Subcutaneous adipose tissue (tissue), 4 donors: ENCODE measurements at places on chromosomes 1 and 21. TPM values are rescaled to one million over a fixed set of nuclear protein-coding genes. Genes with fewer than 3 reads are reported as not detected.

The ZNF684 gene
- total RNA-seq = 8.2 TPM

The LYSMD1 gene
- total RNA-seq = 15.0 TPM

The CR1L gene
- total RNA-seq = not detected

The RAVER2 gene
- 6.4 TPM for total RNA-seq

The CFAP45 gene
- total RNA-seq = 1.3 TPM

The ZFP69 gene
- total RNA-seq = 1.7 TPM

The MATN1 gene
- not detected for total RNA-seq

The OVAAL gene
- not detected for total RNA-seq

The CAPN8 gene
- not detected for total RNA-seq

The BCL2L15 gene
- 0.17 TPM for total RNA-seq

The KRTAP7-1 gene
- total RNA-seq = not detected

The FAM3B gene
- 2.4 TPM for total RNA-seq

The LCE2B gene
- not detected for total RNA-seq

The NBPF4 gene
- not detected for total RNA-seq

The NBPF1 gene
- 20.7 TPM for total RNA-seq

The BGLAP gene
- 0.94 TPM for total RNA-seq

The FCN3 gene
- 247 TPM for total RNA-seq

The SF3B4 gene
- total RNA-seq = 8.1 TPM

The ZNHIT6 gene
- 11.5 TPM for total RNA-seq

The REN gene
- total RNA-seq = not detected

The COL9A2 gene
- total RNA-seq = 0.65 TPM

The CACNA1S gene
- total RNA-seq = not detected

The MPL gene
- total RNA-seq = 0.38 TPM

The SPOCD1 gene
- 2.6 TPM for total RNA-seq

The KCNJ9 gene
- not detected for total RNA-seq

The KRTAP11-1 gene
- total RNA-seq = not detected

The CD164L2 gene
- not detected for total RNA-seq

The CDKN2C gene
- 58.9 TPM for total RNA-seq

The FMOD gene
- total RNA-seq = 164 TPM

The SLC45A3 gene
- 1.3 TPM for total RNA-seq

The TNNI3K gene
- total RNA-seq = 0.98 TPM

The FLG2 gene
- not detected for total RNA-seq

The ABCA4 gene
- 0.16 TPM for total RNA-seq

The PCAT6 gene
- total RNA-seq = not detected

The CA6 gene
- not detected for total RNA-seq

The GPR3 gene
- 0.66 TPM for total RNA-seq

The GBP3 gene
- 16.3 TPM for total RNA-seq

The BEND5 gene
- 4.8 TPM for total RNA-seq

The NCMAP gene
- not detected for total RNA-seq

The NHLH1 gene
- 0.17 TPM for total RNA-seq

The PCNX2 gene
- 17.4 TPM for total RNA-seq

The ATP5IF1 gene
- total RNA-seq = 145 TPM

The OR14I1 gene
- total RNA-seq = not detected
